ENCODE measurements at places on chromosomes 1 and 21.

- DNase-seq, result no peak
Measured at GRCh38 chr1:29603622-29604021, 367.3 kb downstream of the PTPRU start.

DNA sequence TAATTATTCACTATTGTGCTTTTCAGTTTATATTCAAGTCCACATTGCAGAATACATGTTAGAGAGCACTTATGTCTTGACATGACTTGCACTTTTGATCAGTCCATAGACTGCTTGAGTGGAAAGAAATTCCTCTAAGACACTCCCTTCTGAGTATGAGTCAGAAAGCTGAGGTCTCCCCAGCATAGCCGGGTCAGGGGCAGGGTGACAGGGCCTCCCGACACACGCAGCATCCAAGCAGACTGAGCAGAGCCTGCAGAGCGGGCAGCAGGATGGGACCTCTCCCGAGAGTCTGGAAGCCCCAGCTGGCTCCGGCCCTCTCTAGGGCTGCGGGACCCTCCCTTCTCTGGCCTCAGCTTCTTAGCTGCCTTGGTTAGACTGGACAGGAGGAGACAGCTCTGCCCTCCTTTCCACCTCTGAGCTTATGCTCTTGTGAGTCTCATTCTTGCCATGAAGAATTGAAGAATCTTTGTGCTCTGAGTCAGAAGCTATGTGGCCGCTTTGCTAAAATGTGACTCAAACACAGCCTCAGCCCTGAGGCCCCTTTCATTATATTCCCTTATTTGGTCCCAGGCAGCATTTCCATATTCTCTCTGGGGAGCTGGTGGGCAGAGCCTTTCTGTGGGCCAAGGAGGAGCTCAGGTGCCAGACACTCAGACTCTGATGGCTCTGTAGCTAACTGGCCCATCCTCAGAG is 11.2 kb upstream of the CAPN2 start:
- DNase-seq, result no peak

- no peak for DNase-seq
Measured at GRCh38 chr1:4488018-4488417, 166.4 kb upstream of the AJAP1 start.

GRCh38 chr21:43323244-43324005 is 103.5 kb downstream of the SIK1 start:
- no peak for DNase-seq

DNA sequence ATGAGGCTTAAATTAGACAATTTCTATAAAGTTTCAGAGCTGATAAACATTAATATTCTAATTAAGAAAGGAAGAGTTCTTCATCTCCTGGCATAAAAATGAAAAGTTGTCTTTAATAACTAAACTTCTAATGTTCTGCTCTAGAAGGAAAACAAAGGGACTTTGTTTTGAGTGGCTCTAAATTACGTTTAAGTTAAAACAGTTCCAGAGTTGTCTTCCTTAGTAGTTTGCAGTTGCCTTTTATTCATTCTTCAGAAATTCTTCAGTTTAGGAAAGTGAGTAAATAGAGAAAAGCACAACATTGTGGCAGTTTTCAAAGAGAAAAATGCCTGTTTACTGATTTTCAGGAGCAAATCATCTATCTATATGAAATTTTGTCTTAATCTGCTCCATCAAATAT is 86.9 kb downstream of the TTC3 start:
- no peak for DNase-seq

DNA sequence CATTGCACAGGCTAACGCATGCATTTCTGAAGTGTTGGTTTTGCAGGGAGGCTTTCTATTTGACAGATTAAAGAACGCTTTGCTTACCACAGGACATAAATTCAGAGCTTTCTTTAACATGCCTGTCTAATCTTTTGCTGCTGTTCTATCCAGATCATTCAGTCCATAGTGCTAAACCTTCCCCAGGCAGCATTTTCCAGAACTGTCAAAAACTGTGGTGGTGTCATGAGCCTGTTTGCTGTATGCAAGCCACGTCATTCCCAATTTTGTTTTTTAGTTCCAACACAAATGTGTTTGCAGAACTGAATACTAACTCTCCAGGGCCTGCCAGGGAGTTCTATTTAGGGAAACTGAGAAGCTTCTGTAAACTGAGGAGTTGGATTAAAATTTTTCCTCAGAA is 390.5 kb upstream of the LYPLAL1 start:
- DNase-seq, result no peak

DNA sequence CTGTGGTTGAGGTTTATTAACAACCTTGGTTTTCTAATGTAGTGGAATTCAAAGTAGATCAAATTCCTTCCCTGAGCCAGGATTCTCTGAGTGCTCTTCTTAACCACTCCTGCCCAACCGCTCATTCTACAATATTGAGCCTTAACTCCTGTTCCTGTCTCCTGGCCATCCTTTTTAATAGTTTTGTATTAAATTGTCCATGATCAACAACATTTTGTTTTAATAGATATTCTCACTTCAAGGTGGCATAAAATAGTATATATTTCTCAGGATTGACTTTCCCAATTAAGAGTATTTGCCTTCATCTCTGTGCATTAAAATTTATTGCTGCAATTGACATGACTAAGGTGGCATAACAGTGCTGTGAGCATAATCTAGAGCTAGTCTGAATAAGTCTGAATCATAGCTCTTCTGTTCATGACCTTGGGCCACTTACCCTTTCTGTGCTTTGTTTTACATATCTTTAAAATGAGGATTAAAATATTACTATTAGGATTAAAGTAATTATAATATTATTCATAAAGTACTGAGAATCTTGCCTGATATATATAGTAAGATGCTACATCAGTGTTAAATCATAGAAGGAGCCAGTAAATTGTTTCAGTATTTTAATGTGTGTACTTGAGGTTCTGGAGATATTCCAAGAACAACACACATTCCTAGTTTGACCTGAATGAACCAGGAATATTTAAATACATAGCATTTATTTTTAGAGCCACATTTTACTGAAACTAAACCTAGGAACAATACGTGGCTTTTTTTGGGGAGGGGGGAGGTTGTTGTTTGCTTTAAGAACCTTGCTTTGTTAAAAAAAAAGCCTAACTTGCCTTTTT is 76.4 kb downstream of the ADGRL2 start:
- DNase-seq, result no peak

Data from stimulated activated CD8-positive, alpha-beta memory T cell treated with anti-CD3 and anti-CD28 coated beads, Interleukin-4, amount 100 ng/mL, for 1 hour (primary cell).